Activated T-cell treated with anti-CD3 and anti-CD28 coated beads, Interleukin-2, amount 50 U/mL, for 72 hours (primary cell): ENCODE measurements at places on chromosomes 4 and X. TPM values are rescaled to one million over a fixed set of nuclear protein-coding genes. Genes with fewer than 3 reads are reported as not detected.

Gene DDX60
- 38.4 TPM for total RNA-seq

Gene BST1
- total RNA-seq = 0.65 TPM

Gene SNCA
- total RNA-seq = 0.86 TPM

Gene MSANTD1
- total RNA-seq = 2.5 TPM

Gene FGFBP2
- 11.6 TPM for total RNA-seq

Gene ALAS2
- not detected for total RNA-seq

Gene CXCL5
- not detected for total RNA-seq

Gene SH3TC1
- total RNA-seq = 39.0 TPM
